ENCODE measurements at places on chromosomes 3 and 15. TPM values are rescaled to one million over a fixed set of nuclear protein-coding genes. Genes with fewer than 3 reads are reported as not detected.

DNA sequence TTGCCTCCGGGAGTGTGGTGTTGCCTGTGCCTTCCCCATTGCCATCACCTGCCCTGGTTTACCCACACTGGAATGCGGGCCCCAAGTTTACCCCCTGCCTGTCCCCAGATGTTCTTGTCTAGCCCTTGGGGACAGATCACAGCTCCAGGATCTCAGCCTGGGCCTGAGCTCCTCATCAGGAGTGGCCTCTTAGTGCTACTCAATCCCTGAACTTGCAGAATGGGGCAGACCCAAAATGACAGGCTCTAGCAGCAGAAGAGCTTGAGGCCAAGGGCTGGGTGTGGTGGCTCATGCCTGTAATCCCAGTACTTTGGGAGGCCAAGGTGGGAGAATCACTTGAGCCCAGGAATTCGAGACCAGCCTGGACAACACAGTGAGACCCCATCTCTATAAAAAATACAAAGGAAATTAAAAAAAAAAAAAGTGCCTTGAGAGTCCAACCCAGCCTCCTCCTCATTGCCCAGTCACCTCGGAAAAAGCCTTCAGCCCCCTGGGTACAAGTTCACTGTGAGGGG lies 3.8 kb downstream of the CHAC1 start:
- no peak for DNase-seq

Gene CCDC80
- 110 TPM for polyA plus RNA-seq

- no peak for DNase-seq
Measured at GRCh38 chr15:69664572-69665571, 212.3 kb downstream of the RPLP1 start.

Gene KCNAB1
- polyA plus RNA-seq: 3.7 TPM

- DNase-seq: no peak
Measured at GRCh38 chr3:94522488-94522887, 459.6 kb downstream of the NSUN3 start.

GRCh38 chr15:94287794-94288246 lies 56.5 kb downstream of the MCTP2 start:
- DNase-seq: no peak

GRCh38 chr15:77804210-77804609 lies 171.5 kb upstream of the LINGO1 start:
- no peak for DNase-seq

DNA sequence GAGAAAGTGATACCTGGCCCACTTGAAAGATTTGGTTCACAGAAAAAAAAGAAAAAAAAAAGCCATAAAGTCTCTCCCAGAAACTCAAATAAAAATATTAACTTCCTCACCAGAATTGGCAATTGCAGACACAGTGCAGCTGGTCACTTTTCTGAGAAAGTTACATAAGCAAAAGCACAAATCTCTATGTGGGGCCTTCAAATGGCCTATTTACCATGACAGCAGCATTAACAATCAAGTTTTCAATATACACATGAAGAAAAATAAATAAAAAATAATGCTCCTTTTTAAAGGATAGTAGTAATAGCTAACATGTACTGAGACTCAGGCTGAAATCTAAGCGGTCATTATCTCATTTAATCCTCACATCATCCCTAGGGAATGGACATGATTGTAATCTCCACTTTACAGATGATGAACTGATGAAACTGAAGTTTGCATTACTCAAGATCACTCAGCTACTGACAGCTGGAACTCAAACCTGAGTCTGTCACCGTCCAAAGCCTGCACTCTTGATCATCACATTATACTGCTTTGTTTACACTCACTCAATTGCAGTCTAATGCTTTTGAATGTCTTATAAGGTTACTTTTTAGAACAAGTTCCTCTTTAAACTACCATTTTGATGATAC lies 3.3 kb downstream of the NPTN start:
- DNase-seq: no peak

- DNase-seq: no peak
Measured at GRCh38 chr3:7877312-7877711, 624.3 kb upstream of the LMCD1 start.

Gene ABHD5
- 25.0 TPM for polyA plus RNA-seq

- no peak for DNase-seq
Measured at GRCh38 chr3:112973325-112974177, 1.4 kb downstream of the CD200R1 start.

Gene SCAMP5
- 24.5 TPM for polyA plus RNA-seq

GRCh38 chr3:133821767-133822638 lies 16.4 kb downstream of the SRPRB start:
- no peak for DNase-seq

Gene MOBP
- 0.08 TPM for polyA plus RNA-seq

- DNase-seq: no peak
Measured at GRCh38 chr3:164779816-164780215, 298.5 kb downstream of the SI start.

DNA sequence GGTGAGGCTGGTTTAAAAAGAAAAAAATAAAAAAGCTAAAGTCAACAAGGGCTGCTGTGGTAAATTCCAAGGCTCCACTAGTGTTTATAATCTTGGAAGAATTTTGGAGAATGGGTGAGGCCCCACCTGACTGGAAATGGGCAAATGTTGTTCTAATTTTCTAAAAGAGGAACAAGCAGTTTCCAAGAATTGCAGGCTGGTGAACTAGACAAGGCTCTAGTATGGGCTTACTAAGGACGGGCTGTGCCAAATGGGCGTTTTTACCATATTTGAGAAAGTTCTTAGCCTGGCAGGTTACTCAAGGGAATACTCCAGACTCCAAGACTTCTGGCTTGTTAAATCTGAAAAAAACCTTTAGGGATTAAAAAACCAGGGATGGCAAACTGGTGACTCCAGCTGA lies 67.0 kb upstream of the ABHD2 start:
- DNase-seq: no peak

- DNase-seq: no peak
Measured at GRCh38 chr3:11607816-11608215, 35.9 kb downstream of the VGLL4 start.

Gene SEC11A
- polyA plus RNA-seq: 327 TPM

Gene SLC51B
- 13.2 TPM for polyA plus RNA-seq

Gene COLQ
- 5.1 TPM for polyA plus RNA-seq

DNA sequence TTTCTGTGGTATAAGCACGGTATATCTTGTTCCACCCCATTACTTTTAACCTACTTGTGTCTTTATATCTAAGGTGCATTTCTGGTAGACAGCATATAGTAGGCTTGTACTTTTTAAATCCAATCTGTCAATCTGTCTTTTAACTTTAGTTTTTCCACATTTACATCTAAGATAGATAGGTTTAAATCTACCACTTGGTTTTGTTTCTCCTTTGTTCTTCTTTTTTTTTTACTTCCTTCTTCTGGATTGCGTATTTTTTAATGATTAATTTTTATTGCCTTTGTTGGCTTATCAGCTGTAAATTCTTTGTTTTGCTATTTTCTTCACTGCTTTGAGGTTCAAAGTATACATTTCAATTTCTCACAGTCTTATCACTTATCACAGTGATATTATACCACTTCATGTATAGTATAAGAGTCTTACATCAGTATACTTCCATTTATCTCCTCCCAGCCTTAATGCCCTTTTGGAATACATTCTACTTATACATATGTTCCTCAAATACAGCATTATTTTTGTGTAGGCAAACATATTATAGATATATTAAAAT lies 31.0 kb downstream of the IQCB1 start:
- no peak for DNase-seq

Gene ITPKA
- 0.68 TPM for polyA plus RNA-seq

DNA sequence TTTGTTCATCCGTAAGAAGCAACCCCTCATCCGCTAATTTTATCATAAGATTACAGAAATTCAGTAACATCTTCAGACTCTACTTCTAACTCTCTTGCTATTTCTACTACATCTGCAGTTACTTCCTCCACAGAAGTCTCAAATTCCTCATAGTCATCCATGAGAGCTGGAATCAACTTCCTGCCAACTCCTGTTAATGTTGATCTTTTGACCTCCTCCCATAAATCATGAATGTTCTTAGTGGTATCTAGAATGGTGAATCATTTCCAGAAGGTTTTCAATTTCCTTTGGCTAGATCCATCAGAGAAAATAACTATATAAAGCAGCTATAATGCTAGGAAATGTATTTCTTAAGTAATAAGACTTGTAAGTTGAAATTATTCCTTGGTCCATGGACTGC lies 115.1 kb downstream of the TAFA4 start:
- DNase-seq: no peak

DNA sequence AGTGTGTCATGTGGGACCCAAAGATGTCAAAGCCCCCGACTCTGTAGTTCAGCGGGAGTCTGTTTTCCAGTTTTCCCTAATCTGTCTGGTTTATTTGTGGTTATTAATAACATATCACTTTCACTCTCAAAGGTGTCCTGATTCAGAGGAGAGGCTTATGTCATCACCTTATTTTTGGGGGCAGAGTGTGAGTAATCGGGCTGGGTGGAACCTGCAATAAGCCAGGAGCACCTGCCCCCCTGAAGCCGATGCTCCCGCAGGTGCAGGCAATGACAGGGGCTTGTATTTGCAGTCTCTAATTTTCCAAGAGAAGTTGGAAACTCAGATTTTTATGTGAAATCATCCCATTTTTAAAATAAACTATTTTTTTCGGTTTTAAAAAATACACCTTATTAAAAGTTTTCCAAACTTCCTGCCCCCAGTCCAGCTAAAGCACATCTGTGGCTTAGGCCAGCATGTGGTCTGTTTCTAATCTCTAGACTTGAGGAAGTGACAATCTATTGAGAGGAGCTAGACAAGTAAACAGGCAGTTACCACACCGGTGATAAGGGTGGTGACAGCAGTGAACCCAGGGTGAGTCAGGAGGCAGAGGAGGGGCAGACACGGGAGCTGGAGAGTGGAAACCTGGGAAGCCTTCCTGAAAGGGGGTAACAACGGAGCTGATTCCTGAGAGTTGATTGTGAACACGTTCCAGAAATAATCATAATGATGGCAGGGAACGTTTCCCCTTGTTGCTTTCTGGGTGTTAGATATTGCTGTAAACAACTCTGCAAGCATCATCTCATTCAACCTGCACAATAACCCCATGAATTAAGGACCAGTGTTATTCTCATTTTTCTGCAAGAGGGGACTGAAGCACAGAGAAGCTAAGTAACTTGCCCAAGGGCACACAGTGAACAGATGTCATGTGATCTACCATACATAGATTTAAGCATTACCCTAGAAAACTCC lies 37.2 kb downstream of the BHLHE40 start:
- DNase-seq: no peak

GRCh38 chr15:55574096-55574495 lies 14.0 kb downstream of the PYGO1 start:
- DNase-seq: no peak

DNA sequence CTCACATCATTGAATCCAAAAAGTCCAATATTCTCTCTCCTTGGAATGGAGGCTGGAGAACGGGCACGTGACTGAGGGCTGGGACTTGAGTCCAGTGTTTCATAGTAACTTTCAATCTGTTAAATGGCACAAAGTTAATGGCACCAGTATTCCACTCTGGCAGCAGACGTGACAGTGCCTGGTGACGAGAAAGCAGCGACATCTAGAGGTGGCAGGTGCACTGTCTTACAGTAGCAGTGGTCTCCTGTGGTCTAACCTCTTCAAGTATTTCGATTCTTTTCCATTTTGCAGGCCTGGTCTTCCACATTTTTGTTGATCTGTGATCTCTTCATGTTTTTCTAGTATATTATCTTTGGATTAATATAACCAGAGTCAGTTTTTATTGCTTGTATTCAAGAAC lies 107.1 kb downstream of the OXSM start:
- DNase-seq: no peak

Gene FAM81A
- 21.1 TPM for polyA plus RNA-seq

GRCh38 chr3:14540821-14541385 lies 761 bp upstream of the GRIP2 start:
- DNase-seq: no peak

Gene NOX5
- polyA plus RNA-seq: 0.43 TPM
